ENCODE measurements at places on chromosomes 1 and 21.

DNA sequence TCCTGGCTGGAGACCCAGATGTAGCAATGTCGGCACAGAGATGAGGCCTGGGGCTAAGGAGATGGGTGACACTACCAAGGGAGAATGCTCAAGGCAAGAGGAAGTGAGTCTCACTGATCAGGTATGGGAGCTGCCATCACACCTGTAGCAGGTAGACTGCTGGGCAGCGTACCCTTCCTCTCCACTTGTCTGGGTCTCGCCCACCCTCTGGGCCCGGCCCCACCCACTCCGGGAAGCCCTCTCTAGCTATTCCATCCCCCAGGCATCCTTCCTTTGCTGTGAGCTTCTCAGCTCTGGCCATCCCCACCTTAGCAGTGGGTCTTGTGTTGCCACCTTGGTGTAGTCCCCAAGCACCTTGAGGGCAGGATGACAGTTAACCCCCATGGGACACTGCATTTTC is 87.7 kb upstream of the EDN2 start:
- DNase-seq: no peak

DNA sequence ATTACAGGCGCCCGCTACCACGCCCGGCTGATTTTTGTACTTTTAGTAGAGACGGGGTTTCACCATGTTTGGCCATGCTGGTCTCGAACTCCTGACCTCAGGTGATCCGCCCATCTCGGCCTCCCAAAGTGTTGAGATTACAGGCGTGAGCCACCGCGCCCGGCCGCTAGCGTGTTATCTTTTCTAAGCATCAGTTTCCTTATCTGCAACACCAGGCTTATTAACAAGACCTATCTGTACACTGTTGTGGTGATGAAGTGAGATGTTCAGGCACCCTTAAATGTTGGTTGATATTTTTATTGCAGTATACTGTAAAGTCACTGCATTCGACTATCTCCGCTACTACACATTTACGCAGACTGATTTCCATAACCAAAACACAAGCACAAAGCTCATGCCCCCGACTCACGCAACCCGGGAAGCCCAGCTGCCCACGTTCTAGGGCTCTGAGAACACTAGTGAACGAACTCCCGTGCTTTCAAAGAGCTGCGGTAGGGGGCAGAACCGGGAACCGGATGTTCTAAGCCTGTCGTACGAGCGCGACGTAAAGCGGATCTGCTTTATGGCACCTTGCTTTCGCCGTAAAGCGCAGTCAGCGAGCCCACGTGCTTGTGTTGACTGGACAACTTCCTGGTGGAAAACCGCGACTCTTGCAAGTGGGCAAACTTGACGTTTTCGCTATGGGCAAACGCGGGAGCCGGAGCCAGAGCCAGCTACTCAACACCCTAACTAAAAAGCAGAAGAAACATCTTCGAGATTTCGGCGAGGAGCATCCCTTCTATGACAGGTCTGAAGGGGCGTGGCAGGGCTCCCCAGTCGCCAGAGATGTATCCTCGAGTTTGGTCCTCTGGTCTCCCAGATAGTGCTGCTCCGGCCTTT is at the start of gene UTP25:
TSS of gene UTP25 (plus strand) at position 589 of the 879 bp plus-strand sequence. CDS start at position 681, 92 bp downstream.
- peak; percentile 96 for DNase-seq

GRCh38 chr1:110673197-110673701 is 1.5 kb downstream of the KCNA3 start:
- DNase-seq: no peak

GRCh38 chr1:156409439-156409838 is 40.4 kb downstream of the RHBG start:
- DNase-seq: no peak

- no peak for DNase-seq
These were observed 46.7 kb downstream of the SYF2 start for GRCh38 chr1:25185409-25186160.

GRCh38 chr1:234921266-234922062 is 207.2 kb downstream of the TOMM20 start:
- DNase-seq: peak; percentile 77

DNA sequence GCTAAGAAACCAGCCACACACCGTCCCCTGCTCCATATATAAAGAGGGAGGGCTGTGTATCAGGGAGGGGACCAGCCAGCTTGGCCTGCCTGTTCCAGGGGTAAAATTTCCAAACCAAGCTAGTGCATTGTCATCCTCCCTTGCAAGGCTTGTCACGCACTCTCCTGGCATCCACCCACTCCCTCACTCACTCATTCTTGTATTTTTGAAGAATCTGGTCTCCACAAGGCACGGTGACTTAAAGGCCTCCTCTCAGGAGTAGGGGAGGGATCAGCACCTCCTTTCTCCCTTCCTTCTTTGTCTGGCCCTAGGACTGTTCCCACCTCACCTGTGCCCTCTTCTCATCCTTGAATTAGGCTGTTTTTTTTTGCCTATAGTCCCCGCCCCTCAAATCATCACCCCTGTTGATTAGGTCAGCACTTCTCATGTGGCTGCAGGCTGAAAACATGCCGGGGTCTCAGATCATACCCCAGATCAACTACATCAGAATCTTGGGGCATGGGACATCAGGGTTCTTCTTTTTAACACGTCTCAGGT is 5.0 kb downstream of the ABCA4 start:
- peak; percentile 61 for DNase-seq

DNA sequence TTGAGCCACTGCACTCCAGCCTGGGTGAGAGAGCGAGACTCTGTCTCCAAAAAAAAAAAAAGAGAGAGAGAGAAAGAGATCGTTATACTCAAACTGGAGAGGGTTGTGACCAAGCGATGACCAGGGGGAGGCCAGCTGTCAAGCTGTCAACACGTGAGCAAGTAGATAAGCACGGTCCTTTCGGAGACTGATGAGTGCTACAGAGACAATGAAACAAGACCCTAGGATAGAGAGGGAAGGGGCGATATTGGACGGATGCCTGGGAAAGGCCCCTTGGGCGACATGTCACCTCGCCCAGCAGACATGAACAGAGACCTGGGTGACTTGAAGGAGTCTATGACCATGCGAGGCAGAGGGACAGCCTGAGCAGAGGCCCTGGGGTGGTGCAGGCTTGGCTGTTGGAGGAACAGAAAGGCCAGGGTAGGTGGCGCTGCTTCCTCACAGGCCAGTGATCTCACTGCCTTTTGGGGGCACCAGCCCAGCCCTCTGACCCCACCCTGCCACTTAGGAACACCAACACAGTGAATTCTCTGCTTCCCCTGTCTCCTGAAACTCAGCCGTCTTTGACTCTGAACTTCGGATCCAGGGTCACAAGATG is 100.8 kb upstream of the IFFO2 start:
- no peak for DNase-seq

GRCh38 chr1:7425771-7426170 is 345.3 kb upstream of the VAMP3 start:
- DNase-seq: no peak

- DNase-seq: no peak
These were observed 1039.9 kb downstream of the KCNT2 start for GRCh38 chr1:195568389-195568788.

DNA sequence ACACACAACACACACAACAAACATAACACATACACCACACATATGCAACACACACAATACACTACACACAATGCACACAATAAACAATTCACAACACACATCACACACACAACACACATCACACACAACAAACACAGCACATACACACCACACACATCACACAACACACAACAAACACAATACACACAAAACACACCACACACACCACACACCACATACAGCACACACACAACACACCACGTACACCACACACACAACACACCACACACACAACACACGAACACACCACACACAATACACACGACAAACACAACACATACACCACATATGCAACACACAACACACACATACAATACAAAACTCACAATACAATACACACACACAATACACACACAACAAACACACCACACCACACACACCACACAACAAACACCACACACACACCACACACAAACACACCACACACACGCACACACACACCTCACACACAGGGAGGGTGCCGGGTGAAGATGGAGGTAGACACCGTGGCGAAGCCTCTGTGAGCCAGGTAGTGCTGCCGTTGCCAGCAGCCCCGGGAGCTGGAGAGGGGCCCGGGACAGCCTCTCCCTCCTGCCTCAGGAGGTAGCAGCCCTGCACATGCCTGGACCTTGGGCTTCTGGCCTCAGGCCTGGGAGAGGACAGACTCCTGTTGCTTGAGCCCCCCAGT is 30.4 kb upstream of the C1orf174 start:
- DNase-seq: no peak

- DNase-seq: no peak
These were observed 161.5 kb downstream of the IER5 start for GRCh38 chr1:181250038-181250437.

- no peak for DNase-seq
These were observed 5.1 kb downstream of the LRRN2 start for GRCh38 chr1:204680461-204680860.

DNA sequence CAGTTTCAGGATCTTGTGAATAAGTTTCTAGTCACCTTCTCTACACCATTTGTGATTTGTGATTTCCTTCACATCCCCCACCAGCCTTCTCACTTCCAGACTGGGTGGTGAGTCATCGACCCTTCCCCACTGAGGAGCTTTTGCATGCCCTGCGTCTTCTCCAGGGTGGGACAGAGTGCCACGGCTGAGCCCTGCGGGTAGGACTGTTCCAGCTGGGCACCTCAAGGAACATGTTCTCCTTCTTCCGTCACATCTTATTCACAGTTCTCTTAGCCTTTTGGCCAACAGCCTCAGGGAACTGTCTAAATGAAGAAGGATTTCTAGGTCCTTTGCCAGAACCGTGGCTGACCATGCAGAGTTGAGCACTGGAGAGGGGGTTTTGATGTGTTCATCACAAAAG is 116.5 kb downstream of the TMEM53 start:
- DNase-seq: peak; percentile 81

DNA sequence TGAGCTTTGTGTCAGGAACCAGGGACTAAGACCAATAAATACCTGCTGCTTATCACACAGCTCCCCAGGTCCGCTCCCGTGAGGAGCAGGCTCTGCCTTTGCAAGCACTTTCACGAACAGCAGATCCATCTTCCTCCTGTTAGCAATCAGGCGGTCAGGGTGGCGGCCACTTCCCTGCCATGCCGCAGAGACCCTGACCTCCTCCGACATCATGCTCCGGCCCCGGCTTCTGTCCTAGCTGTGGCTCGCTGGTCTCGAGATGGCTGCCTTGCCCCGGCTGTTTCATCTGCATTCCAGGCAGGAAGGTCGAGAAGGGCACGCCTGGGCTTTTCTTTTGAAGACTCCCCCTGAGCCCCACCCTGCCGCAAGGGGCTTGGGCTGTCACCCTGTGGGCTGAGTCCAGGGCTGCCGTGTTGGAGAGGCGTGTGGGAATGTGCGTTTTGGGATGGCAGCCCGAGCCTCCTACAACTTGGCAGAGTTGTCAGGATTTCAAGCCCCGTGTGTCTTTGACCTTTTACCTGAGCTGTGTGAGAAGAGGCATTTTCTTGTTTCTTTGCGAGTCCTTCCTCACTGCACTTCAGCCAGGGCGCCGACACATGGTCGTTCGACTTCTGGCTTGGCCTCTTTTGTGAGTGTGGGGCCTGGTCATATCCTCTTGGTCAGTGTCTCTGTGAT is 59.5 kb downstream of the AGPAT3 start:
- DNase-seq: no peak

GRCh38 chr1:227215863-227216510 is 102.3 kb downstream of the CDC42BPA start:
- DNase-seq: no peak

DNA sequence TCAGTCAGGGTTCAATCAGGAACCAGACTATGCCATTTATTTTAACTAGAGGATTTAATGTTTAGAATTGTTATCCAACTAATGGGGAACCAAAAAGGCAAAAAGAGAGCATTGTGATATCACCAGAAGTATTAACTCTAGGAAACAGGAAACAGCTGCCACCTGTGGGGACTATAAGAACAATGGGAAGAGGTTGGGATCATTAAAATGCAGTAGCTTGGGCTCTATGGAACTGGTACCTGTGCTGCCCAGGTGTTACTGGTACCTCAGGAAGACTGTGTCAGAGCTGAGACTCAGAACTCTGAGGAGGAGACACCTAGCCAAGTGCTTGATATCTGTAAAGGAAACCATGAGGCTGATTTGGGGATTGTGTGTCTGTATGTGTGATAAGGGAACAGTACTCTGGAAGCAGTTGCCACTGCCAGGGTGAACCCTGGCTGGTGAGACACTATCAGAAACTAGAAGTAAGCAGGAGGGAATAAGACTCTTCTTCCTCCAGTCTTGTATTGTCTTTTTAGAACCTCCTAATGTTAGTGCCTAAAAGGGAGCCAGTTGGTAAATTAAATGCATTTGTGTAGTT is 49.4 kb downstream of the MAN1A2 start:
- no peak for DNase-seq

GRCh38 chr1:26996024-26996423 is 2.5 kb downstream of the TRNP1 start:
- DNase-seq: no peak

- no peak for DNase-seq
These were observed 1334.5 kb upstream of the ADGRL4 start for GRCh38 chr1:80341021-80341420.

- no peak for DNase-seq
These were observed 55.3 kb upstream of the WASF2 start for GRCh38 chr1:27545271-27545670.

GRCh38 chr1:234089396-234089795 is 184.9 kb downstream of the SLC35F3 start:
- DNase-seq: no peak

GRCh38 chr1:94012708-94013366 is 103.6 kb upstream of the GCLM start:
- DNase-seq: no peak

GRCh38 chr1:93578433-93578830 is 103.2 kb downstream of the BCAR3 start:
- no peak for DNase-seq

DNA sequence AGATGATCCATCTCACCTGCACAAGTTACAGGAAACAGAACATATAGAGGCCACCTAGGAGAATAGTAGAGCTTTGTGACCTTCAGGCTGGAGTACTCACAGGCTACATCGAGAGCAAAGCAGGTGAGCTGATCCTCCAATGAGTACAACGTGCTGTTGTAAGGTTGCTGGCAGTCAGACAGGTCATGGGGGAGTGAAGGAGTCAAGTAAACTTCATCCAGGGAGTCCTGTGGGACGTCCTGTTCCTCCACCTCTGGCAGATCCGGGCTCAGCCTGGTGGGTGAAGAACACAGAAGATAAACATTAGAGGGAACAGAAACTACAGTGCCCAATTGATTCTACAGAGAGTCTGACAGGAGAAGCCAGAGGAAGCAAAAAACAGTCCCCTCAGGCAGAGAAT is 62.5 kb downstream of the PRKAB2 start:
- DNase-seq: peak; percentile 38

GRCh38 chr21:40844935-40845334 is 2.0 kb downstream of the DSCAM start:
- no peak for DNase-seq

- no peak for DNase-seq
These were observed 15.4 kb downstream of the NPPA start for GRCh38 chr1:11831945-11832725.

GRCh38 chr1:84078108-84078841 is 65.8 kb upstream of the PRKACB start:
- peak; percentile 60 for DNase-seq

DNA sequence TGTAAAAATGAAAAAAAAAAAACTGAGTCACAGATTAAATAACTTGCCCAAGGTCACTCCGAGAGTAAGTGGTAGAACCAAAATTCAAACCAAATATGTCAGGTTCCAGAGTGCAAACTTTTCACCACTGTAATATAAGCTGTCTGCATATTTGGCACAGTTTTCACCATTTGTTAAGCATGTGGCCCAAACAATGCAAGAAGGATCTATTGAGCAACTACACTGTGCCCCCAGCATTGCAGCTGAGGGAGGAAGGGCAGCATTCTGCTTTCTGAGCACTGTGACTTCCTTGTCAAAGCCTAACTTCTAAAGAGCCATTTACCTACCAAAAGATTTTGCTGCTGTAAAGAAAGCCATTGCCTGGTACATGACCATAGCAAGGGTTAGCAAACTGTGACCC is 133.4 kb downstream of the SYT2 start:
- DNase-seq: no peak
